ENCODE measurements at places on chromosomes 4 and X.

DNA sequence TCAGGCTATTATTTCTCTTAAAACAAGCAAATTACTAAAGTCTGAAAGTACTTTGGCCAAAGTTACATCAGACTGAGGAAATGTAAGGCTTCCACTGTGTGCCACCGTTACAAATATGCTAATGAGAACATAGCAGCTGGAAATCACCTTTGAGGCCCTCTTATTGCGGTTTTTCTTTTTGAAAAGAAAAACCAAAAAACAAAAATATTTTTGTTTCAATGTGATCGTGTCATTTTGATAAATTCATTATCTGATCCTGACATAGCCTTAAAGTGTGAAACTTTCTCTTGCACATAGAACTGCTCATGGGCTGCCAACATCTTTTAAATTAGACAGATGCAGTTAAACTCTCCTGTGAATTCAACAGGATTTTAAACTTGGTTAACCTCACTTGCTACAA lies 2.8 kb upstream of the TIFA start:
- no peak for DNase-seq

DNA sequence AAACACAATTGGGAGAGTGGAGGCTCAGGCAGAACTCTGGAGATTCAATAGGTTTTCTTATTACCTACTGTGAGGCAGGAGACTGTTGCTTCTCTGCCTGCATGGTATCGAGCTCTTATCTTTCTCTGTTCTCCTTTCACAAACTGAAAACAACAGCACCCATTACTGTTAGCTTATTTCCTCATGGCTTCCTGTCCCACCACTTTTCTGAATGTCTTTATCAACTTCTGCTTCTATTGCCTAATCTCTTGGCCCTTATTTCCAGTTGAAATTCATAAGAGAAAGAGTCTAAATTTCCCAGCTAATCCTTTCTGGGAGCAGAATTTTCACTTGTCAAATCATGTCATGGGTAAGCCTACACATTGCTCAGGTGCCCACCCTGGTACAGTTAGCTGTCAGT lies 46.8 kb upstream of the NDST3 start:
- no peak for DNase-seq

DNA sequence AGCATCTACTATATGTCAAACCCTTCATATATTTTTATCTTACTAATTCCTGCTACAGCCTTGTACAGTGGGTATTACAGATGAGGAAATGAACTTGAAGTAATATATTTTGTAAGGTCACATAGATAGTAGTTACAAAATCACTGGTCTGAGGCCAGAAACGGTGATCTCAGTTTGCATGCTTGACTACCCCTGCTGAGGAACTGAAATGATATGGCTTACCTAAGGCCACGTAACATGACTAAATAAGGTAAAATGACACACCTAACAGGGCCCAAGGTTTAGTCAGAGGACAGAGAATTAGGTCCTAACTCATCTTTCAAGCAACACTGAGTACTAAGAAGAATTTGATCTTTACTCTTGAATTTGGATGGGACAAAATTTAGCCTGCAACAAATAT lies 1.5 kb upstream of the COMMD8 start:
- DNase-seq, result no peak

GRCh38 chr4:37188100-37188499 lies 56.4 kb upstream of the NWD2 start:
- DNase-seq, result no peak

DNA sequence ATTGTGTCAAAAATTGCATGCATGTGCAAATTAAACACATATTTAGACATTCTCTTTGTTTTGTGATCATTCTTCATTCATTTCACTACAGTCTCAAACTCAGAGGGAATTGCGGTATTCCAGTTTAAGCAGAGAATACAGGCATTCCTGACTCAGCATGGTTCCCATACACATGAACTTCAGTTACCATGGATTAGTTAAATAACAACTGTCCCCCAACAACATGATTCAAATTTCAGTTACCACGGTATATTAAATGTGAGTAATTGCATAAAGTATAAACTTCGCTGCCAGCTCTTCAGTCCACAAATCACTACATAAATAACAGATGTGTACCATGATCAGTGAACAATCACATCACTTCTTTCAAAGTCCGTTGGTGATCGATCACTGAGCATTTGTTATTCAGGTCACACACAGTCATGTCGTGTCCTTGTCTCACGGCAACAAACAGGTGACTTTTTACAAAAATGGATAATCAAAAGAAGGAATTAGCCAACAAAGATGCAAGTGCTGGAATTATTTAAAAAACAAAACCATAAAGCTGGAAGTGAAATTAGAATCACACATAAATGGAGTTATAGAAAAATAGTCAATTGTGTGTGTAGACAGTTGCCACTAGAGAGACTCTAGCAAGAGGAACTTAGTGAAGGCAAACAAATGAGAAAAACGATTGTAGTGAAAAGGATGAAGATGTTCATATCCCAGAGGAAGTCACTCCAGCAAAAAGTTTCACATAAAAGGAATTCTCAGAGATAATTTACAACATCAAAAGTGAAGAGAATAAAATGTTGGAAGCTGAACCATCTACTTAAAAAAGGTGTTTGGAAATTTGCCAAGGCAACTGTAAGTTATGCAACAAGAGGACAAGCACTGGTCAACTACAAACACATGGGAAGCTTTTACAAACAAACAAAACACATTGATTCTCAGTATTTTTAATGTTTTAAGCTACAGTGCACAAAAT lies 138.6 kb upstream of the SMARCAD1 start:
- DNase-seq, result no peak

- DNase-seq, result no peak
These were observed 55.9 kb upstream of the BMP2K start for GRCh38 chr4:78720204-78720603.

GRCh38 chr4:4995908-4996265 lies 23.4 kb downstream of the CYTL1 start:
- DNase-seq, result no peak

- no peak for DNase-seq
These were observed 12.2 kb upstream of the ZNF280C start for GRCh38 chrX:130280901-130281300.

- no peak for DNase-seq
These were observed 60.6 kb downstream of the SYTL5 start for GRCh38 chrX:38066934-38067333.

- no peak for DNase-seq
These were observed 3.8 kb downstream of the MBTPS2 start for GRCh38 chrX:21843179-21843578.

- DNase-seq, result no peak
These were observed 50.3 kb downstream of the MAML3 start for GRCh38 chr4:140103676-140104075.

GRCh38 chr4:25031077-25031621 lies 403 bp upstream of the LGI2 start:
- no peak for DNase-seq

All from suprapubic skin (tissue), 4 donors.